Left lobe of liver (tissue), 2 donors: ENCODE measurements at places on chromosomes 3 and 15.

DNA sequence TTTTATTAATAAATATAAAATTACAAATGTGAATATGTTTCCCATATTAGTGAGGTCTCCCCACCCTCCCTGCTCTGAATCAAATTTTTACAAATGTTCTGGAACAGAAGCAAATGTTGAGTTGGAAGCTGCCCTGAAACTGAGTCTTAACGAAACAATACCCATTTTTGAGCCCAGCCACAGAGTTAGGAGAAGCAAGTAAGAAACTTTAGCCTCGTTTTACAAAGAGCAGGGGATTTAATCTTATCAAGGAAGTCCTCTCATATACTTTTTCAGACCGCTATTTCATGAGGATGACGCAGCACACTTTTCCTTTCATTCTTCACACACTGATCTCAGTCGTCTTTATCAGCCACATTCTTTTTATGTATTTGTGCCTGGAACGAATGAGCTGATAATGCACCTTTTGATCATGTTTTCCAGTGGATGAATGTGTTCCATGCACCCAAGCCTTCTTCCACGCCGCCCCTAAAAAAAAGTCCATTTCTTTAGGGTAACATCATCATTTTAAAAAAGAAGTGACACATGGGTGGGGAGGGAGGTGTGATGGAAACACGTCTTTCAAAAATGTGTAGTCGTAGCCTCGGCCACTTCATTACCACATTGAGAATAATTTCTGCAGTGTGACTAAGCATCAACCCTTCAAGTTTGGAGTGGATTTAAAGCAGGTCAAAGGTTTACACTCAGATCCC is 48.1 kb downstream of the SETMAR start:
- DNase-seq: no peak

GRCh38 chr15:42611532-42611931 is 36.1 kb downstream of the STARD9 start:
- no peak for DNase-seq

DNA sequence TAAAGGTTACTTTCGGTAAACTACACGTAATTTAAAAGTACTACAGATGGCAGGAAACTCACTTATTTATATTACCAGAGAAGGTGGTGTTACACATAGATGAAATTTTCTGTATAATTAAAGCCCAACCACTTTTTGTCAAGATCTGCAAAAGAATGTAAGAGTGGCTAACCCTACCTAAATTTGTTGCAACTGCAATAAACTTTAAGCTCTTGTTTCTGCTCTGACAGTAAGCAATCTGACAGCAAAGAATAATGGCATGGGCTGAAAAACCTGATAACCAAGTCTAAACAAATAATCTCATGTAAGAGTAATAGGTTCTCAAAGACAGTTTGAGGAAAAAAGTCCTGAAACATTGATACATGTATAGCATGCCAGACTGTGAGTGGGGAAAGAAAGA is 897.3 kb downstream of the TUSC7 start:
- no peak for DNase-seq

GRCh38 chr15:79943820-79944219 is 27.2 kb downstream of the BCL2A1 start:
- no peak for DNase-seq

DNA sequence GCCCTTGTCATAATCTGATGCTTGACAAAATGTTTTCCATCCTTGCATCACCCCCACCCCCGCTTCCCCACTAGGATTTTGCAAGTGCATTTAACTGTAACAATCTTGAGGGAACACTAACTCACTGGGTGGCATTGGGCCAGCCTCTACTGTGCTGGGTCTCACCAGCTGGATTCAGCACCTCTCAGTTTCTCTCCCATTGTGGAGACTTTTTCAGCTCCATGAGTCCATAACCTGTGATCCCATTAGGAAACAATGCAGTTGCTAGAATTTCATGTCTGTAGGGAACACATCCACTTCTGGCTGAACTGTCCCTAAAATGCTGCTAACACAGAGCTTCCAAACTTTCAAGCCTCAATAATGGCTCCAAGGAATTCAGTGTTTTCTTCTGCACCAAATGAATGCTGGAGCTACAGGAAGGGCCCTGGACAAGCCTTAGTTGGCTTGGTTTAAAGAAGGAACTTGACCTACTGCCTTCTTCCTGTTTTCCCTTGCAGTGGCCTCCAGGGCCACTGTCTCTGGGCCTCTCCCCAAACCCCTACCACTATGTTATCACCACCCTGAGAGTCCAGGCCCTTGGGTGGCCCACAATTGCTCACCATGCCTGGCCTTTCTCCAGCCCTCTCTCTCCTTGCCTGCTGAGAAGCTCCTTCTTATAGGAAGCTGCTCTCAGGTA is 15.6 kb downstream of the CYP19A1 start:
- no peak for DNase-seq

GRCh38 chr3:164752812-164753211 is 325.5 kb downstream of the SI start:
- no peak for DNase-seq

- DNase-seq: no peak
These were observed 79.2 kb downstream of the SRGAP3 start for GRCh38 chr3:9169956-9170850.

DNA sequence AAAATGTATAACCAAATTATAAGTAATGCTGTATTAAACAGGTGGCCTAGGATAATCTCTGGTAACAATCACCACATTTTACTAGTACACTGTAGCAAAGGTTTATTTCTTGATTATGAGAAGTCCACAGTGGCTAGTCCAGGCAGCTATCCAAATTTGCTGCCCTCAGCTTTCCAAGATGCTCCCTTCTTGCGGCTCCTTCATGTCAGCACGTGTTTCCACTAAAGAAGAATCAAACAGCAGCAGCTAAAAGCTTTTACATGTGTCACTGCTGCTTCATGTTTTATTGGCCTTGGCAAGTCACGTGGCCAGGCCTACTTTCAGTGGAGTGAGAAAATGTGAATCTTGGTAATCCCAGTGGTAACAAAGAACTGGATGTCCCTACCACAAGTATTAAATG is 5.6 kb upstream of the RBMS3 start:
- DNase-seq: no peak

GRCh38 chr3:66140743-66141372 is 79.9 kb upstream of the SLC25A26 start:
- no peak for DNase-seq

- no peak for DNase-seq
These were observed 662.4 kb downstream of the FHIT start for GRCh38 chr3:60588806-60589205.

GRCh38 chr3:196202516-196202970 is 8.7 kb downstream of the ZDHHC19 start:
- no peak for DNase-seq

- no peak for DNase-seq
These were observed 13.4 kb upstream of the NPHP3 start for GRCh38 chr3:132735589-132735988.

DNA sequence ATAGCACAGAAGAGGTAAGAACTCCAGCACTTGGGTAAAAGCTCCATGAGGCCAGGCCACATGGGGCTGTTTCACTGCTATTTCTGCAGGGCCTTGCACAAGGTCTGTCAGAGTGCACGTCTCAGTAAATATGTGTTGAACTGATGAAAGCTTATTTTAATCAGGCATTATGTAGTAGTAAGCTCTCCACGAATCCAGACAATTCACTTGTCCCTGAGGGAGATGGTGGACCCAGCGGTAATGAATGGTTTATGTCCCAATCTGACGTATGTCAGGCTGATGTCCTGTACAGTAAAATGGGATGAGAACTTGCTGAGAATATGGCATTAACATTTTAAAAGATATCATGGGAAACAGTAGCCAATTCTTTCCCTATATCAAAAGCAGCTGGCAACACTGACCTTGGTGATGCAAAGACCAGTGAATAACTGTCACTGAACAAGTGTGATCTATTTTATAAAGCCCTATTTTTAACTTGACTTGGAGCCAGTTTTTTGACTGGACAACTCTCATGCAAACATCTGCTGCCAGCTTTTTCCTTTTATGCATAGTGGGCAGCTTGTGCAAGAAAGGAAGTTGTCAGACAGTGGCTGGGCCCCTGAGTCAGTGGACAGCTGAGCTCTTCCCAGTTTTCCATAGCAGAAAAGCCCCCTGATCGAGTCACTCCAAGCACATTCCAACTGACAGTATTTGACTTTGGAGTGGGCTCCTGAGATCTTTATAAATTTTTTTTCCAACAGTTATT is 519.8 kb upstream of the MDFIC2 start:
- DNase-seq: no peak

DNA sequence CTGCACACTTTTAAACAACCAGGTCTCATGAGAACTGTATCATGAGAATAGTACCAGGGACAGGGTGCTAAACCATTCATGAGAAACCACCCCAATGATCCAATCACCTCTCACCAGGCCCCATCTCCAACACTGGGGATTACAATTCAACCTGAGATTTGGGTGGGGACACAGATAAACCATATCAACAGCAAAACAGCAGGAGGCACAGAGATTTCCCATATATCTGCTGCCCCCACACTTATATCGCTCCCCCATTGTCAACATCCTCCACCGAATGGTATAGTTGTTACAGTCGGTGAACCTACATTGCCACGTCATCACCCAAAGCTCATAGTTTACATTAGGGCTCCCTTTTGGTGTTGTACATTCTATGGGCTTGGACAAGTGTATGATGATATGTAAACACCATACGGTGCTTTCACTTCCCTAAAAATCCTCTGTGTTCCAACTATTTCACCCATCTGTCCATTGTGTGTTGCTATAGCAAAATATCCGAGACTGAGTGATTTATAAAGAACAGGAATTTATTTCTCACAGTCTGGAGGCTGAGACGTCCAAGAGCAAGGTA is 224.8 kb downstream of the FAM43A start:
- DNase-seq: no peak

DNA sequence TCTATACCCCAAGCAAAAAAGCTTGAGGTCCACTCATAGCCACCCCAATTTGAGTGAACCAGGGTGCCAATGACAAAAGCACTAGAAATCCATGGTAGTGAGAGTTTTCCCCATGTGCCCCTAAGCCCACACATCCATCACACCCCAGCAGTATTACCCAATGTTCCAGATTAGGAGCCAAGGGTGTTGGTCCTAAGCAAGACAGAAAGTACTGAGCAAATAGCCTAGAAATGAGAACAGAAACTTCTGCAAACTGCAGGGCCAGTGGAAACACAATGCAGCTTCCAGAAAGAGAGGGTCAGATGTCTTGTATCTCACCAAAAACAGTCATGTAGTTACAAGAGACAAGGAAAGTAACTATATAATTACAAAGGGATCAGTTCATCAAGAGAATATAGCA is 10.9 kb upstream of the OXTR start:
- DNase-seq: no peak

GRCh38 chr15:81011593-81011992 is 10.9 kb downstream of the TLNRD1 start:
- no peak for DNase-seq

- no peak for DNase-seq
These were observed 2.9 kb upstream of the IQSEC1 start for GRCh38 chr3:13075986-13076654.

GRCh38 chr3:184354121-184354728 is 7.2 kb downstream of the CLCN2 start:
- DNase-seq: no peak

- no peak for DNase-seq
These were observed 1.3 kb downstream of the IL17RE start for GRCh38 chr3:9903904-9904303.

DNA sequence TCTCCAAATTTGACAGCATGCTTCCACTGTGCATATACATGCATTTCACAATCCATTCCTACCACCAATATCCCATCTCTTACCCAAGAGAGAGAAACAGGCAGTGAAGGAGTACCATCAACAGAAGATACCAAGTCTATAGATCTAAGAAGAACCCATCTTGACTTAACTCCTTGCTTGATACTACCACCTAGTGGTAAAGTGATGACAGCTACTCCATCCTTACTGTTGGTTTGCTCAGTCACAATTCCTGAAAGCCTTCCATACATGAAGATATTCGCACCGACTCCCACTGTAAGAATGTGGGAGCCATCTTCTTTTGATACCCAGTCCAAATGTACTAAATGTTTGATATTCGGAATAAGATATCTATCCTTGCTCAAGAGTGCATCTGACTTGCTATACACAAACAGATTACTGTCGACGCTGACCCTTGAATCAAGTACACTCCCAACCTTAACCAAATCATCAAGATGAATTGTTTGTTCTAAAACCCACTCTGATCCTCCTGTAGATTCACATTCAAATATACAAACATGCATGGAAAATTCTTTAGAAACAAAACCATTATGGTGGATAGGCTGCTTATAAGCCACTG is 123.1 kb downstream of the DMXL2 start:
- DNase-seq: no peak

GRCh38 chr3:184099806-184100686 is 3.2 kb downstream of the HTR3E start:
- DNase-seq: no peak

GRCh38 chr15:61049028-61049427 is 180.1 kb downstream of the RORA start:
- no peak for DNase-seq
